Kidney (tissue), 22 donors: ENCODE measurements at places on chromosomes 5 and 9. TPM values are rescaled to one million over a fixed set of nuclear protein-coding genes. Genes with fewer than 3 reads are reported as not detected.

DNA sequence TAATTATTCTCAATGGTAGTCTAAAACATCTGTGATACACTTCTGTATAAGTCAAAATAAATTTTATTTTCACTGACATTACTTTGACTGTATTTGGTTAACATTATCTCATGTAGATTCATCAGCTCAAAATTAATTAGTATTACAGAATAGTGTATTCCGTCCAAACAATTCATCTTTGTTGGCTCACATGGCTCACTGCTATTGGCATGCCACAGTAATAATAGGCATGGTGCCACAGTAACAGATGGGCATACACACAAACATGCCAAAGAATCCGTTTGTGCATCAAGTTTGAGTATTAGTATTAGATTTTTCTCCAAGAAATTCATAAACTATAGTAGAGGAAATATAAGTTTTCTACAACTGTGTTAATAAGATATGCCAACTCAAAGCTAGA, 14.2 kb downstream of the AP3B1 start:
- no peaks in the 10 kb centered on the region for H3K4me1 ChIP-seq
- H3K36me3 ChIP-seq, result no peaks in the 10 kb centered on the region

- no peaks in the 10 kb centered on the region for H3K36me3 ChIP-seq
- no peaks in the 10 kb centered on the region for H3K27me3 ChIP-seq
- no peaks in the 10 kb centered on the region for H3K4me1 ChIP-seq
- no peak overlapping the region for H3K4me3 ChIP-seq
- H3K27ac ChIP-seq, result no peak overlapping the region
Observed at GRCh38 chr5:5795074-5795771, 372.7 kb downstream of the ICE1 start.

The GFPT2 gene
- 2.7 TPM for polyA plus RNA-seq

The FOXI1 gene
- polyA plus RNA-seq, result 48.5 TPM

GRCh38 chr5:52956014-52956413, 33.1 kb upstream of the ITGA2 start:
- no peak overlapping the region for H3K4me3 ChIP-seq
- no peaks in the 10 kb centered on the region for H3K27me3 ChIP-seq
- no peaks in the 10 kb centered on the region for H3K36me3 ChIP-seq
- no peak overlapping the region for H3K27ac ChIP-seq
- DNase-seq, result no peak

GRCh38 chr9:129624947-129625346, 1.0 kb upstream of the NTMT1 start:
- H3K27me3 ChIP-seq, result no peaks in the 10 kb centered on the region
- no peak overlapping the region for H3K4me3 ChIP-seq
- H3K27ac ChIP-seq, result no peak overlapping the region
- no peaks in the 10 kb centered on the region for H3K36me3 ChIP-seq

- no peak overlapping the region for H3K4me3 ChIP-seq
- peaks cover 10% of the 10 kb centered on the region for H3K4me1 ChIP-seq
- no peaks in the 10 kb centered on the region for H3K27me3 ChIP-seq
- H3K36me3 ChIP-seq, result no peaks in the 10 kb centered on the region
Observed at GRCh38 chr9:95130484-95130883, 187.0 kb downstream of the FANCC start.

The DMGDH gene
- 39.7 TPM for polyA plus RNA-seq

The NIPAL4 gene
- not detected for polyA plus RNA-seq

The TEX48 gene
- not detected for polyA plus RNA-seq

DNA sequence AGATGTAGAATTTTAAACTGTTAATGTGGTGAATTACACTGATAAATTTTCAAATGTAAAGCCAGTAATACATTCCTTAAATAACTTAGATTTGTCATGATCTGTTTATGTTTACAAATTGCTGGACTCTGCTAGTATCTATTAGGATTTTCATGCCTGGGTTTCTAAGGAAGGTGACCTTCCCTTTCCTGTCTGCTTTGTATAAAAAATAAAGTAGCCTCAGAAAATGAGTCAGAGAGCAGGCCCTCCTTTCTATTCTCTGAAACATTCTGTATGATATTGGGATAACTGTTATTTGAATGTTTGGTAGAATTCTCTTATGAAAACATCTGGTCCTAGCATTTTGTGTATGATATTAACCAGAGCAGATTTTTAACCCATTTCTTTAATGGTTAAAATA, 255.3 kb downstream of the SYK start:
- H3K4me3 ChIP-seq, result no peak overlapping the region
- H3K36me3 ChIP-seq, result no peaks in the 10 kb centered on the region
- H3K4me1 ChIP-seq, result peaks cover 6% of the 10 kb centered on the region
- no peaks in the 10 kb centered on the region for H3K27me3 ChIP-seq
- no peak for DNase-seq
- no peak overlapping the region for H3K27ac ChIP-seq

DNA sequence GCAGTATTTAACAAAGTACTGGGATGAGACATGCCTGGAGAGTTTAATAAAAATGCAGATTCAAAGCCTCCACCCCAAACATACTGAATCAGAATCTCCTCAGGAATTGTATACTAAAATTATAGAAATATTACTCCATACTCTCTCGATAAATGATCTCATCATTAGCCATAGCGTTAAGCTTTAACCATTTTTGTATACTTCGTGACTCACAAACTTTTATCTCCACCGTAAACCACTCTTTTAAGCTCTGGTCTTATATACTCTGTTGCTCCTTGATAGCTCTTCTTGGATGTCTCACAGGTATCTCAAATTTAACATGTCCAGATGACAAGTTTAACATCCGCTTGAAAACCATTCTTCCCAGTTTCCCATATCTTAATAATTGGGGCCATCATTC, 327.8 kb downstream of the ADGRV1 start:
- no peaks in the 10 kb centered on the region for H3K27me3 ChIP-seq
- H3K36me3 ChIP-seq, result no peaks in the 10 kb centered on the region
- H3K4me3 ChIP-seq, result no peak overlapping the region
- no peak for DNase-seq
- H3K4me1 ChIP-seq, result no peaks in the 10 kb centered on the region
- no peak overlapping the region for H3K27ac ChIP-seq

- H3K4me1 ChIP-seq, result no peaks in the 10 kb centered on the region
- no peaks in the 10 kb centered on the region for H3K27me3 ChIP-seq
- H3K4me3 ChIP-seq, result no peak overlapping the region
- DNase-seq, result no peak
- H3K36me3 ChIP-seq, result no peaks in the 10 kb centered on the region
Observed at GRCh38 chr5:39058178-39058921, 15.8 kb downstream of the RICTOR start.

DNA sequence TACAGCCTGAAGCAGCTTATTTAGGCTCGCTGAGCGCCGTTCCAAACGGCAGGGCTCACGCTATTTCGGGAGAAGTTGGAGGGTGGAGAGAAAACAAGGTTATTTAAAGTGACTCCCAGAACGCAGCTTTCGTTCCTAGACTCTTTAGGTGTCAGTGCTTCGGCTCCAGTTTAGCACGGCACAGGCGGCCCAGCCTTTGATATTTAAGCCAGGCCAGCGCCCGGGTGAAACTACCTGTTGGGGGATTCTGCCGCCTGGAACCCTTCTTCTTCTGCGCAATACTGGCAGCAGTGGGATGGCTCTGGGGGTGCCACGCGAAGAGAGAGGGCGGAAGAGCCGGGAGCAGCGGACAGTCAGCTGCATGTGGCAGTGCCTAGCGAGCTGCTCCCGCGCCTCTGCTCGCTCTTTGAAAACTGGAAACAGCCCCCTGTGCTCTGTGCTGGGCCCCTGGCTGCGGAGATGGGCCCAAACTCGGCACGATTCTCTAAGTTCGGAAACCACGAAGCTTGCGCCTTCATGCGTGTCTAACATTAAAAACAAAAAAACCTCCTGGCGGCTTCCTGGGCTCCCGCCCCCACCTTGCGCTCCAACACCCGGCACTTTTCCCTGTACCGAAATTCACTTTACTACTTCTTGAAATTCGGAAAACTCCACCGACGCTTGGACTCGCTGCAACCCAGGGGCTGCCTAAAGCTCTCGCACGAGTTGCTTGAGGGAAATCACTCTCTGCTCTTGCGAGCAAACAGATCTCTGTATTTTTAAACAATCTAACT, 34.6 kb upstream of the NFIB start:
- H3K4me1 ChIP-seq, result peaks cover 5% of the 10 kb centered on the region
- no peak overlapping the region for H3K27ac ChIP-seq
- no peaks in the 10 kb centered on the region for H3K36me3 ChIP-seq
- DNase-seq, result no peak

- no peak overlapping the region for H3K4me3 ChIP-seq
- no peaks in the 10 kb centered on the region for H3K4me1 ChIP-seq
- no peaks in the 10 kb centered on the region for H3K36me3 ChIP-seq
- no peak for DNase-seq
Observed at GRCh38 chr5:114859438-114859735, 310.3 kb downstream of the TRIM36 start.

- H3K27me3 ChIP-seq, result no peaks in the 10 kb centered on the region
- no peaks in the 10 kb centered on the region for H3K4me1 ChIP-seq
- no peak overlapping the region for H3K4me3 ChIP-seq
- no peak for DNase-seq
Observed at GRCh38 chr5:112930082-112930344, 8.0 kb upstream of the REEP5 start.

The EGFLAM gene
- 5.9 TPM for polyA plus RNA-seq

DNA sequence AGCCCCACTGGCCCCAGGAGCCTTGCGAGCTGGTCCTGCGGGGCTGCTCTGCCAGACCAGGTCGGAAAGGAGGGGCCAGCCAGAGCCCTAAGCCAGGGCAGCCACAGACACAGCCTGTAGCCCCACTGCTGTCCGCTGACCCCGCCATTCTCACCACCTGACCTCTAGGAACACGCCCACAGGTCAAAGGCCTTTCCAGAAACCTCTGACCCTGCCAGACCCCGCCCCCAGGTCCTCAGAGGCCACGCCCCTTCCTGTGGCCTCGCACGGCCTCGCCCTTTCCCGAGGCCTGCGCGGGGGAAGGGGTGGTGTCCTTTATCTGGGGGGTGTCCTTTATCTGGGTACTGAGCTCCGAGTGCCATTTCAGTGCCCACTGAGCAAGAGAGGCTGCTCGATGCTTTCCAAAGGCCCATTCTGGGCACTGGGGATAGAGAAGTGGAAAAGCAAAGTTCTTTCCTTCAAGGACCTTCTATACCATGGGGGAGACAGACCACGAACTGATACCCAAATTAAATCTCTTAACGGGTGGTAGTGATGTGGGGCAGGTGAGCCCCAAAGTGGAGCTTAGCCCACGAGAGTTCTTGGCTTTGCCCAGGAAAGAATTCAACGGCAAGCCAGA, 46.5 kb downstream of the P4HA2 start:
- H3K4me1 ChIP-seq, result no peaks in the 10 kb centered on the region
- H3K27ac ChIP-seq, result no peak overlapping the region
- H3K36me3 ChIP-seq, result no peaks in the 10 kb centered on the region
- no peak overlapping the region for H3K4me3 ChIP-seq

DNA sequence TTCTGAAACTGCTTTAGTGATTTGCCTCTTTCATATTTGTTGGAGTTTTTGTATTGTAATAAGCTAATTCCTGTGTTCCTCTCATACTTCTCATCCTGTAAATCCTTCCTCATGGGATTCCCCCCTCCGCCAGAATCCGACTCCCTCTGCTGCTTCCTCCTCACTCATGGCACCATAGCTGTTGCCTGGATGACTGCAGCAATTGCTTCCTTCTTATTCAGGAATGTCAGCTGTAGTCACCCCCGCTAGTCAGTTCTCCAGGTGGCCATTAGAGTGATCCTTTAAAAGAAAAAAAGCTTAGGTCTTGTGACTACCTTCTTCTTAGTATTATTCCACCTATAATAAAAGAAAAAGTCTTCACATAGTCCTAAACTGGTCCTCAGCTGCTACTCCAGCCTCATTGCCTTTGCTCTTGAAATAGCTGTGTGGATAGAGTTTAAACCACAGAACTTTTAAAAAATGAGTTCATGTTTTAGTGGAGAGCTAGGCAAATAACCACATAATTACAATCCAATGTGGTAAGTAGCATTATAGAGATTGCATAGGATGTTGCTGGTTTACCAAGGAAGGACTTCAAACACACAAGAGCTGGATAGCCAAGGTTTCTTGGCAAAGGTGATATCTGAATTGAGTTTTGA, 227.3 kb downstream of the KDM4C start:
- no peak overlapping the region for H3K4me3 ChIP-seq
- no peak overlapping the region for H3K27ac ChIP-seq
- DNase-seq, result no peak

DNA sequence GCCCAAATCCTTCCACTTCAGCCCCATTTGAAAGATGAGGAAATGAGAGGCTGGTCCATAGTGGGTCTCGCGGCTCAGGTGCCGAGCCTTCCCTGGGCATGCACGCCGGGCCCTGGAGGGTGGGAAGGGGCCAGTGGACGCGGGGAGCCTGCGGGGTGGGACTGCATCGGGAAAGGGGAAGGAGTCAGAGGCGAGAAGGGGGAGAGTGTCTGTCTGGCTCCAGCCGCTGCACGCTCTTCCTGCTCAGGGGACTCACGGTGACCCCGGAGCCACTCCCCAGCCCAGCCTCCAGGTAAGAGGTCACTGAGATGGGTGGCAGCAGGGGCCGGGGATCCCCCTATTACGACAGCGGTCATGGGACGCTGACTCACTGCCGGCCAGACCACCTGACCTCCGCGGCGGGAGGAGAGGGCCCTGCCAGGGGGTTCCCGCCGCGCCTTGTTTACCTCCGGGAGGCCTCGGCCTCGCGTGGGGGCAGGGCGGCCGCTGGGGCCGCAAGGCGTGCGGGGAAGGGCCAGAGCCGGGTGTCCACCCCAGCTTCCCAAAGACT, 1.9 kb upstream of the SQSTM1 start:
- no peaks in the 10 kb centered on the region for H3K27me3 ChIP-seq
- peaks cover 3% of the 10 kb centered on the region for H3K36me3 ChIP-seq
- peak overlapping the region; percentile 99 for H3K27ac ChIP-seq
- H3K4me1 ChIP-seq, result no peaks in the 10 kb centered on the region
- no peak overlapping the region for H3K4me3 ChIP-seq

GRCh38 chr5:162607879-162608278, 540.3 kb downstream of the GABRG2 start:
- DNase-seq, result no peak
- H3K4me3 ChIP-seq, result no peak overlapping the region
- H3K27ac ChIP-seq, result no peak overlapping the region
- H3K36me3 ChIP-seq, result no peaks in the 10 kb centered on the region

DNA sequence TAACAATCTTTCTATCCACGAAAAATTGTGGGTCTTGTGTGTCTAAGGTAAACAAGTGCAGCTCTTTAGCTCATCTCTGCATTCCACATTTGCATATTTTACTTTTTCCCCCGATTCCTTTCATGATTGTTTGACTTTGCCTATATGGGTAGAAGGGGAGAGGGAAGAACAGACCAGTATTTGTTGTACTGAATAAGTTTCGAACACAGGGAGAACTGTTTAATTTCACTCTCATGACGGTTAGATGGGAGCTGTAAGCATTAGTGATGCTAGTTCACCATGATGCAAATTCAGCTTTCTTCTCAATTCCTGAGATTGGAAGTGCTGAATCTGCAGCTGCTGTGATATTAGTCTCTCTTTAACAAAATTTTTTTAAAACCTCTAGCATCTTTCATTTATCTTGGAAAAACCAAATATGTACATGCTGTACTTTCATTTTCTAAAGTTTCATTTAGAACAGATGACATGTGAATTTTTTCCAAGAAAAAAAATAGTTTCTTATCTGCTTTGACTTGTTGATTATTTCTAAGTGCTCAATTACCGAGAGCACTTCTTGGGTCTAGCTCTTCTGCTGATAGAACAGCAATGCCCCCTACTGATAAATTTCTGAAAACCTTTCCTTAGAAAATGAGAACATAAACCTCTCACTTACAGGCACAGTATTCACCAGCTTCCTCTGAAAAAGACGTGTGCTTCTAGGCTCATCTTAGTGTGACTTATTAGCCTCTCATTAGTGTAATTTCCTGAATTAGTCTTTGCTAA, 149.5 kb downstream of the BAAT start:
- H3K27ac ChIP-seq, result no peak overlapping the region
- no peaks in the 10 kb centered on the region for H3K4me1 ChIP-seq
- H3K4me3 ChIP-seq, result no peak overlapping the region
- H3K27me3 ChIP-seq, result no peaks in the 10 kb centered on the region

The ZDHHC11 gene
- polyA plus RNA-seq, result 1.6 TPM

The GABBR2 gene
- polyA plus RNA-seq, result not detected

GRCh38 chr9:37302277-37302676, 120.2 kb upstream of the GRHPR start:
- H3K36me3 ChIP-seq, result peaks cover 3% of the 10 kb centered on the region
- DNase-seq, result no peak
- H3K27ac ChIP-seq, result no peak overlapping the region
- no peaks in the 10 kb centered on the region for H3K4me1 ChIP-seq
